ENCODE measurements at places on chromosomes 11 and 22. TPM values are rescaled to one million over a fixed set of nuclear protein-coding genes. Genes with fewer than 3 reads are reported as not detected.

The GDPD4 gene
- total RNA-seq, result not detected

The OR5M11 gene
- total RNA-seq, result not detected

The LYVE1 gene
- 0.33 TPM for total RNA-seq

The SLCO2B1 gene
- 0.55 TPM for total RNA-seq

The OR51B4 gene
- not detected for total RNA-seq

The RFPL2 gene
- 1.8 TPM for total RNA-seq

The FXYD2 gene
- total RNA-seq, result 11.2 TPM

The FREY1 gene
- total RNA-seq, result 4.6 TPM

The RNF121 gene
- 28.4 TPM for total RNA-seq

DNA sequence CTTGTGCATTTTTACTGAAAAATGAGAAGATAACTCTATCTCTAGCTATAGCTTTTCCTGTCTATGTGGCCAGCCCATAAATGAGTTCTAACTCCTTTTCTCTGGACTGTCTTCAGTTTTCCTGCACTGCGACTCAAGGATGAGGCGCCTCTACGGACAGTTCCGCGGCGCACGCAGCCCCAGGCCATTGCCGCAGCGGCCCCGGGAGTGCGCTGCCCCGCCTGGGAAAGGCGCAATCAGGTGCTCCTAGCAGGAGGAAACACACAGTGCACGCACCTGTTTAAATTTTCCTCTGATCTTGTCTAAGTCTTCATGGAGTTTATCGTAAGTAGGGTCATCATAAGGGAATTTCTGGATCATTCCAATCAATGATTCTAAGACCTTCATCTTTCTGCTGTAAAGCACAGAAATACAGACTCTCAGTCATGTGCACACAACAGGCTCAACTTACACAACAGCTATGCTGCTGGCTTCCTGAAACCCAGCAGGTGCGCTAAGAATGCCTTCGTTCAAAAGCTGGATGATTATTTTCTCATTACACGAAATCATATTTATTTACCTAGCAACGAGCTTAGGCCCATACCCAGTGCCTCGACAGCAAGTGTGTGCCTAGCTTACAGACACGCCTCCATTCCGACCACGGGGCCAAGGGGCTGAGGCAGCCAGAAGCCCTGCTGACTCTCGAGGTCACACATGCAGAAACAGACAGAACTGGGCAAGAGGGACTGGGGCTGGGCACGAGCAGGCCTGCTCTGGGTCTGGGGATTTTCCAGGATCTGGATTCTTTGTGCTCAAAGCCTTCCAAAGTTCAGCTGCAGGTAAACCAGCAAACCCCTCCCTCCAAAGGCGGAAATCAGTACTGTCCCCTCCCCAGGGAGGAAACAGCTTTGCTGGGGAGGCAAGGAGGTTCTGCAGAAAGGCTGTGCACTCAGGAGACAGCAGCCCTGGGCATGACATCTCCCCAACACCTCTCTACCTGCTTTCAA is 7.2 kb downstream of the LTO1 start:
- H3K27ac ChIP-seq, result no peak overlapping the region
- no peak overlapping the region for H3K4me3 ChIP-seq
- peaks cover 64% of the 10 kb centered on the region for H3K36me3 ChIP-seq
- DNase-seq, result no peak
- no peaks in the 10 kb centered on the region for H3K27me3 ChIP-seq

GRCh38 chr11:117107701-117108590 is 9.7 kb upstream of the SIK3 start:
- H3K27me3 ChIP-seq, result no peaks in the 10 kb centered on the region
- H3K36me3 ChIP-seq, result no peaks in the 10 kb centered on the region
- no peak overlapping the region for H3K27ac ChIP-seq
- peaks cover 5% of the 10 kb centered on the region for H3K4me1 ChIP-seq
- H3K4me3 ChIP-seq, result no peak overlapping the region

GRCh38 chr11:33730716-33731115 is 5.5 kb downstream of the CD59 start:
- no peak for DNase-seq
- no peak overlapping the region for H3K4me3 ChIP-seq
- H3K27ac ChIP-seq, result no peak overlapping the region
- peaks cover 4% of the 10 kb centered on the region for H3K4me1 ChIP-seq
- H3K27me3 ChIP-seq, result no peaks in the 10 kb centered on the region

- no peaks in the 10 kb centered on the region for H3K36me3 ChIP-seq
- no peak overlapping the region for H3K4me3 ChIP-seq
- DNase-seq, result no peak
- no peak overlapping the region for H3K27ac ChIP-seq
- H3K27me3 ChIP-seq, result no peaks in the 10 kb centered on the region
These were observed 905.5 kb upstream of the RAG2 start for GRCh38 chr11:37503411-37504059.

GRCh38 chr22:19620742-19621371 is 93.4 kb upstream of the SEPTIN5 start:
- H3K36me3 ChIP-seq, result no peaks in the 10 kb centered on the region
- peaks cover 12% of the 10 kb centered on the region for H3K27me3 ChIP-seq
- no peak overlapping the region for H3K4me3 ChIP-seq
- no peak overlapping the region for H3K27ac ChIP-seq
- H3K4me1 ChIP-seq, result no peaks in the 10 kb centered on the region

DNA sequence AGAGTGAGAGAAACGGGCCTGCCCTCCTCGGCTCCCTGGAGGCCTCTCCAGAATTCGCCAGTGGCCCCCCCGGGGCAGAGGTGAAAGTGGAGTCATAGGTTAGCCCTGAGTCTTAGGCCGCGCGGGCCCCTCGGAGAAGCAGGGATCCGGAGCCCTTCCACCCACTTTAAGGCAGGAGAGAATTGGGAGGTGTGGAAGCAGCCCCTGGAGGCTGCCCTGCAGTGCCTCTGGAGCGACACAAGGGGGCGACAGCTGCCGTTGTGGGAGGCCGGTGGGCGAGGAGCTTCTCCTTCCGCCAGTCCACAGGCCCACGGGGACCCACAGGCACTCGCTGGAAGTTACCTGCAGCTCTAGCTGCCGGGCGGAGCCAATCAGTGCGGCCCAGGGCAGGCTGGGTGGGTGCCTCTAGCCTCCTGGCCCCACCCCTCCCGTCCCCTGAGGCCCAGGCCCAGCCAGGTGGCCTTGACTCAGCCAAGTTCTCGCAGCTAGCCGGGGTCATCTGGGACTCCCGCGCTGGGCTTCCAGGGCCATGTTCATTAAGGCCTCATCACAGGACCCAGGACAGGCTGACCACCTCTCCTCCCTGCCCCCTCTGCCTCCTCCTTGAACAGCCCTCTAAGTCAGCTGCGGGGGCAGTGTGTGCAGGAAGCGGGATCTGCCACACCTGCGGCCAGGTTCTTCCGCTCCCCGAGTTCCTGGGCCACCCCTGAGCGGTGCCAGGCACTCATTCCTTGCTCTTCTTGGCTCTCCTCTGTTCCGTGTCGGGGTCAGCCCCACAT is 5.0 kb downstream of the DGKZ start:
- peak overlapping the region; percentile 66 for H3K27ac ChIP-seq
- H3K36me3 ChIP-seq, result peaks cover 42% of the 10 kb centered on the region
- no peaks in the 10 kb centered on the region for H3K27me3 ChIP-seq
- peaks cover 92% of the 10 kb centered on the region for H3K4me1 ChIP-seq
- H3K4me3 ChIP-seq, result peak overlapping the region; percentile 42

GRCh38 chr11:69333149-69333710 is 39.3 kb downstream of the MYEOV start:
- H3K27ac ChIP-seq, result no peak overlapping the region
- H3K36me3 ChIP-seq, result no peaks in the 10 kb centered on the region
- no peaks in the 10 kb centered on the region for H3K27me3 ChIP-seq
- H3K4me1 ChIP-seq, result peaks cover 11% of the 10 kb centered on the region
- no peak for DNase-seq

- H3K27ac ChIP-seq, result no peak overlapping the region
- no peak overlapping the region for H3K4me3 ChIP-seq
- no peaks in the 10 kb centered on the region for H3K4me1 ChIP-seq
- H3K27me3 ChIP-seq, result no peaks in the 10 kb centered on the region
These were observed 210.7 kb downstream of the METTL15 start for GRCh38 chr11:28318871-28319270.

DNA sequence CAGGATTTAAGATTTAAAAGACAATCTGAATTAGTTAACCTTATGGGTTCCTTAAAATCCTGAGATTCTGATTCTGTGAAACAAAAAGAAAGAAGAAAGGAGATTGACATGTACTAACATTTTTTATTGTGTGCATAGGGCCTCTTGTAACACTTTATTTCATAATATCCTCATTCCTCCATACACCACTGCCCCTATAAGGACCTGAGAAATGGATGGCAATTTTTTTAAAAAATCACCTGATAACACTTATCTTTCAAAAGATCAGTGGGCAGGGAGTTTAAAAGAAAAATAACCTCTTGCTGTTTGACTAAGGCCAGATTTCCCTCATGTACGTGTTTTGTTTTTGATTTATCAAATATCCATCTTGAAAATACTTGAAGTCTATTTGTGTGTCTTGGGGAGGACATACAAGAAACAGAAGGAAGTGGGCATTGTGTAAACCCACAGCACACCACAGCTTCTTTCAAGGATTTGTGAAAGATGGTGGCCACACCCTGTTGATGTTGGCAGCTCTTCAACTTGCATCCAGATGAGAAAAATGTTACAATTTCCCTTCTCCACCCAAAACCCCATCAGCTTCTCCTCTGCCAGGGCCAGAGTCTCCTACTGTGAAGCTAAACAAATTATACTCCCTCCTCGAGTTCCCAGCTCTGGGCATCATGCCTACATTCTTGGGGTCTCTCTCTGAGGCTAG is 35.0 kb upstream of the MPEG1 start:
- no peak for DNase-seq
- H3K27me3 ChIP-seq, result no peaks in the 10 kb centered on the region
- H3K27ac ChIP-seq, result no peak overlapping the region
- H3K4me3 ChIP-seq, result no peak overlapping the region

DNA sequence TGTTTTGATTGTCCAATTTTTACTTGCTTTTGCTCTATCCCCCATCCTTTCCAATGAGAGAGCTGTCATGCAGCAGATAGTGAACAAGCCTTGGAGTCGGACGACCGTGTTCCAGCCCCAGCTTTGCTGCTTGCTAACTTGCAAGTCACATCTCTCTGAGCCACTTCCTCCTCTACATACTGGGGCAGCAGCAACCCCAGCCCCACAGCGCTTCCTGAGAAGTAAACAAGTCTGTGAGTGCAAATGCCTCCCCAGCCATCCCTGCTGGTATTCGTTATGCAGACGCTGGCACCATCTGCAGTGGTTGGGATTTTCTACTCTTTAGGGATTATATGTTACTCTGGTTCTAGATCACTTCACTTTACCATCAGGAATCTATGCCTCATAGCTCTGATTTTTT is 35.0 kb downstream of the TPBGL start:
- H3K27ac ChIP-seq, result peak overlapping the region; percentile 89
- peak; percentile 81 for DNase-seq
- no peaks in the 10 kb centered on the region for H3K27me3 ChIP-seq

DNA sequence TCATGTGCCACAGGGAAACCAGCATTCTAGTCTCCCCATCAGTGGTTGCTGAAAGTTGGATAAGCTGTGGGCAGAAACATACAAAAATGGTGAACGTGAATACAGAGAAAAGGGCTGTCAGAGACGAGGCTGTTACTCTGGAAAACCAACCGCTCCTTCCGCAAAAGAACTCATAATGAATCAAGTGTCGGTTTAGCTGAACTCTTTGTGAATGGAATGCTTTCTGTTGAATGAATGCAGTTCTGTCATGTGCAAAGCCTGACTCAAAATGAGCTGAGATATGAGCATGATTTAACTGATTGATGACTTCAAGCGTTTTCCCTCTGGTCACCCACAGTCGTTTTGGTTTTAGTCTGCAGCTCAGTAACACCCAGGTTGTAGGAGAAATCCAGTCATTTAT is 298.3 kb downstream of the ETS1 start:
- no peak overlapping the region for H3K4me3 ChIP-seq
- no peaks in the 10 kb centered on the region for H3K27me3 ChIP-seq
- DNase-seq, result no peak

- H3K4me1 ChIP-seq, result peaks cover 19% of the 10 kb centered on the region
- peak overlapping the region; percentile 90 for H3K27ac ChIP-seq
- DNase-seq, result no peak
- H3K4me3 ChIP-seq, result peak overlapping the region; percentile 33
- H3K36me3 ChIP-seq, result no peaks in the 10 kb centered on the region
- H3K27me3 ChIP-seq, result no peaks in the 10 kb centered on the region
These were observed 10.2 kb upstream of the LDHA start for GRCh38 chr11:18384157-18384641.

- H3K4me3 ChIP-seq, result peak overlapping the region; percentile 42
- DNase-seq, result no peak
- peaks cover 10% of the 10 kb centered on the region for H3K4me1 ChIP-seq
- no peak overlapping the region for H3K27ac ChIP-seq
- H3K27me3 ChIP-seq, result no peaks in the 10 kb centered on the region
These were observed 787 bp upstream of the RDX start for GRCh38 chr11:110297076-110297725.

- no peak for DNase-seq
- H3K27ac ChIP-seq, result no peak overlapping the region
- H3K27me3 ChIP-seq, result no peaks in the 10 kb centered on the region
- peaks cover 3% of the 10 kb centered on the region for H3K4me1 ChIP-seq
- peaks cover 98% of the 10 kb centered on the region for H3K36me3 ChIP-seq
- H3K4me3 ChIP-seq, result no peak overlapping the region
These were observed 102.4 kb upstream of the SORL1-AS1 start for GRCh38 chr11:121555121-121555520.

- DNase-seq, result no peak
- no peaks in the 10 kb centered on the region for H3K36me3 ChIP-seq
- no peaks in the 10 kb centered on the region for H3K4me1 ChIP-seq
- H3K4me3 ChIP-seq, result no peak overlapping the region
These were observed 193.3 kb downstream of the TRPC6 start for GRCh38 chr11:101390539-101390938.

- no peaks in the 10 kb centered on the region for H3K36me3 ChIP-seq
- no peaks in the 10 kb centered on the region for H3K4me1 ChIP-seq
- H3K27ac ChIP-seq, result no peak overlapping the region
- H3K27me3 ChIP-seq, result no peaks in the 10 kb centered on the region
These were observed 27.9 kb downstream of the GNAZ start for GRCh38 chr22:23098230-23098705.

- no peak for DNase-seq
- H3K4me1 ChIP-seq, result no peaks in the 10 kb centered on the region
- no peak overlapping the region for H3K27ac ChIP-seq
These were observed 57.9 kb downstream of the BUD13 start for GRCh38 chr11:116714902-116715301.

DNA sequence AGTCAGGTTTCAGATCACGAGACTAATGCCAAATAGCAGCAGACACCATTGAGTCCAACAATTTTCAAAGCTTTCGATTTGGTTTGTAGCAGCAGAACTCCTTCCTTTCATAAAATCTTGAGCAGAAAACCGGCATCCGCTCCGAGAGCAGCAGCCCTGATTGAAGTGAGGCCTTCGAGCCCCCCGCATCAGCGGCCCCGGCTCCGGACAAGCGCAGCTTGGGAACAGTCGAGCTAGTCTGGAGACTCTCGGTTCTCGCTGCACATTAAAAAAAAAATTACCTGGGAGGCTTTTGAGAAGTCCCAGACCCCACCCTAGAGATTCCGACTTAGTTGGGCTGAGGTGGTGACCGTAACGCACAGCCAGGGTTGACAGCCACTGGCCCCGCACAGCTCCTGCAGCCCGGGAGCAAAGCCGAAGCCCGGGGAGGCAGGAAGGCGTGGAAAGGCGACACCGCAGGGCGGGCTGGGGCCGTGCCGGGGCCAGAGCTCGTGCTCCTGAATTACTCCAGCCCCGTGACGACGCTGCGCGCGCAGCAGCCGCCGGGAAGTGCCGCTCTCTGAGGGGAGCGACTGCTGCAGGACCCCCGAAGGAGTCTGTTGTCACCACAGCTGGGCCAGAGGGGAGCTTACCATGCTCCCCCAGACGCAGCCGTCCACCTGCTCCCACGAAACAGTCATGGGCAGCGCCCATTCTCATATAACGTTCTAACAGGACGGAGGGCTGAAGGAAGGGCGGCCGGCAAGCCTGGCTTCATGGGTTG is 57.8 kb downstream of the SPATA19 start:
- H3K27me3 ChIP-seq, result peaks cover 6% of the 10 kb centered on the region
- no peak overlapping the region for H3K4me3 ChIP-seq
- no peak overlapping the region for H3K27ac ChIP-seq
- H3K36me3 ChIP-seq, result no peaks in the 10 kb centered on the region
- no peak for DNase-seq
